ENCODE measurements at places on chromosomes 16 and 17. TPM values are rescaled to one million over a fixed set of nuclear protein-coding genes. Genes with fewer than 3 reads are reported as not detected.

The CD19 gene
- 2.5 TPM for total RNA-seq

The HOXB4 gene
- not detected for total RNA-seq

The CCL15 gene
- total RNA-seq, result not detected

The SMIM36 gene
- not detected for total RNA-seq

The ADAD2 gene
- total RNA-seq, result 1.6 TPM

The MYH2 gene
- 1.5 TPM for total RNA-seq

The UBE2O gene
- 68.9 TPM for total RNA-seq

The TLCD3A gene
- 21.6 TPM for total RNA-seq

The MAP3K3 gene
- total RNA-seq, result 21.8 TPM

The DHX58 gene
- 6.3 TPM for total RNA-seq

The SLX1B gene
- 9.2 TPM for total RNA-seq

The KRT222 gene
- total RNA-seq, result 0.34 TPM

The SBK1 gene
- 82.6 TPM for total RNA-seq

The SERPINF2 gene
- 1.6 TPM for total RNA-seq

The SDR42E1 gene
- 0.05 TPM for total RNA-seq

The SCGB1C2 gene
- not detected for total RNA-seq

The CHMP1A gene
- total RNA-seq, result 76.6 TPM

The ABCA10 gene
- total RNA-seq, result not detected

The SSTR5 gene
- 0.78 TPM for total RNA-seq

The KCNG4 gene
- total RNA-seq, result not detected

The KRT33A gene
- not detected for total RNA-seq

The MARF1 gene
- 26.2 TPM for total RNA-seq

The HP gene
- total RNA-seq, result 20.6 TPM

The CNTNAP1 gene
- 12.7 TPM for total RNA-seq

The CTRB1 gene
- total RNA-seq, result 5.7 TPM

The C16orf96 gene
- 2.1 TPM for total RNA-seq

The ATAD5 gene
- total RNA-seq, result 25.0 TPM

The GLP2R gene
- total RNA-seq, result not detected

The KRTAP9-7 gene
- total RNA-seq, result not detected

The CYGB gene
- 5.1 TPM for total RNA-seq

The C16orf95 gene
- total RNA-seq, result 7.5 TPM

The NQO1 gene
- total RNA-seq, result 34.7 TPM

The TBC1D3E gene
- not detected for total RNA-seq

The EARS2 gene
- 53.5 TPM for total RNA-seq

The ASB16 gene
- total RNA-seq, result 0.23 TPM

The TBX6 gene
- 6.6 TPM for total RNA-seq

The GIT1 gene
- total RNA-seq, result 66.9 TPM

The CBX2 gene
- 85.5 TPM for total RNA-seq

Data from WTC11 (cell line).